ENCODE measurements at places on chromosomes 16 and 17. TPM values are rescaled to one million over a fixed set of nuclear protein-coding genes. Genes with fewer than 3 reads are reported as not detected.

GRCh38 chr16:54586474-54587175 lies 300.0 kb upstream of the IRX3 start:
- no peak for DNase-seq

GRCh38 chr16:2691491-2692248 lies 9.3 kb downstream of the KCTD5 start:
- DNase-seq = peak; percentile 47

CLEC18B gene
- total RNA-seq = 2.7 TPM

FGF11 gene
- 3.7 TPM for total RNA-seq

GRCh38 chr17:42200706-42201457 lies 6.6 kb upstream of the GHDC start:
- DNase-seq = no peak

DNA sequence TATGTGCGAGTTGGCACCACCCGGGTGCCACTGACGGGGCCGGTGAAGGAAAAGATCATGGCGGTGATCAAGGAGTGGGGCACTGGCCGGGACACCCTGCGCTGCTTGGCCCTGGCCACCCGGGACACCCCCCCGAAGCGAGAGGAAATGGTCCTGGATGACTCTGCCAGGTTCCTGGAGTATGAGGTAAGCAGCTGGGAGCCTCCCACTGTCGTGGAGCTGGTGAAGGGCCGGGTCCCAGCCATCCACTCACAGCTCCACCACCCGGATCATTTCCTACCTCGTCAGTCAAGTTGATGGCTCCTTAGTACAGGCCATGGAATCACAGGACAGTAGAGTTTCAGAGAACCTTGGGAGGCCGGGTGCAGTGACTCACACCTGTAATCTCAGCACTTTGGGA lies 20.0 kb downstream of the ATP2A1 start:
- DNase-seq = no peak

DNA sequence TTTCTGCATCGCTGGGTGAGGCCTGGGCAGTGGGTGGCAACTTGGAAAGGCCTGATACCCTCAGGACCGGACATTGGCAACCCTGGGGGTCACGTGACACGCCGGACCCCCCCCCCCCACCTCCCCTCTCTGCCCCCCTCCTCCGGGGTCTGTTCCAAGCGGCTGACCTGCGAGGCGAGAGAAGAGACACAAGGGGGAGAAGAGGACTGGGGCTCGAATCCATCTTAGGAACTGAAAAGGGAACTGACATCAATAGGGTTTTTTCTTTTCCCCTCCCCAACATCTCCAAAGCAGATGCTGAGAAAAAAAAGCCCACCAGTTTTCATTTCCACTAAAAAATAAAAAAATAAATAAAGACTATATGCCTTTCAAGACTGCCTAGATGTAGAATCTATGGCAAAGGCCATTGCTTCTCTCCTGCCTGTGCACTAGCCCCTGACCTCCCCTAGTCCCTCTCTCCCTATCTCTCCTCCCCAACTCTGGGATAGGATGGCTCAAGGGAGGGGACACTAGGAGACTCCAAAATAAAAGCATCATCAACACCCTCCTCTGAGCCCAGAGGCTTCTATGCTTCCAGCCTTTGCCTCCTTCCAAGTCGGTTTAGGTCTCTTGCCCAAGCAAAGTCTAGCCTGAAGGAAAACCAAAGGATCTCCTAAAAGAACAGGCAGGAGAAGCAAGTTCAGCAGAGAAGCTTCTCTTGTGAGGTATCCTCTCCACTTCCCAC lies 7.7 kb upstream of the HOXB2 start:
- no peak for DNase-seq

ZP2 gene
- total RNA-seq = not detected

- no peak for DNase-seq
Measured at GRCh38 chr16:25030420-25031131, 15.4 kb upstream of the ARHGAP17 start.

TBC1D26 gene
- total RNA-seq = not detected
